ENCODE measurements at places on chromosomes 3 and 15.

- DNase-seq: peak; percentile 90
These were observed at the start of gene CCDC174 for GRCh38 chr3:14651440-14652251. Gene CCDC174 (plus strand): TSS chr3:14651762. CDS start chr3:14651837, 75 bp downstream.

DNA sequence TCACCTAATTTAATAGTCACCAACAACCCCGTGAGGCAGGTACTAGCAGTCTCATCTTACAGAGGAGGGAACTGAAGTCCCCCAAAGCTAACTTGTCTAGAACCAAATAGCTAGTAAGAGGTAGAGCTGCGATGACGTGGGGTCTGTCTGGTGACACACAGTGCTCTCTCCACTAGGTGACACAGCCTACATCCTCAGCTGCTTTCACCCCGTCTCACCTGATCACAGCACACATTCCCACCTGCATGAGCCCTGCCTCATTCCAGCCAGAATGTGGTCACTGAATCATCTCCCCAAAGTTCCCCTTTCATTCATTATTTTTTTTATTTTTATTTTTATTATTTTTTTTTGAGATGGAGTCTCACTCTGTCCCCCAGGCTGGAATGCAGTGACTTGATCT, 21.3 kb upstream of the MAGEF1 start:
- no peak for DNase-seq

GRCh38 chr3:43515970-43516635, 105.7 kb downstream of the ANO10 start:
- no peak for DNase-seq

DNA sequence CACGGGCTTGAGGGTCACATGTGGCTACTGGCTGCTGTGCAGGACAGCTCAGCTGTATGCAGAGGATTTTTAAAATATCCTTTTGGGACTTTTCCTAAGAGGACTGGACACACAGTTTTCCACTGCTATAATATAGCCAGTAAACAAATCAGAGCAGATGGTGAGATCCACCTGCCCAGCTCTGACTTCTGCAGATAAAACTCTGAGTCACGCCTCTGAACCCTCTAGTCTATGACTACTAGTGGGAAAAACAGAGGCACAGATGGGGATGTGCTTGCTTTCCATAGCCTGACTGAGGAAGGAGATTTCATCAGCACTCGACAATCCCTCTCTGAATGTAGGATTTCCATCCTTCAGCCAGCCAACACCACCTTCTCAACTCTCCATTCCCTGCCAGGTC, 45.1 kb downstream of the COLQ start:
- no peak for DNase-seq

- DNase-seq: no peak
These were observed 1.2 kb downstream of the CFAP91 start for GRCh38 chr3:119703820-119704531.

- no peak for DNase-seq
These were observed 18.5 kb downstream of the TNK2 start for GRCh38 chr3:195889870-195890295.

GRCh38 chr3:186137051-186137685, 28.3 kb upstream of the ETV5 start:
- DNase-seq: no peak

DNA sequence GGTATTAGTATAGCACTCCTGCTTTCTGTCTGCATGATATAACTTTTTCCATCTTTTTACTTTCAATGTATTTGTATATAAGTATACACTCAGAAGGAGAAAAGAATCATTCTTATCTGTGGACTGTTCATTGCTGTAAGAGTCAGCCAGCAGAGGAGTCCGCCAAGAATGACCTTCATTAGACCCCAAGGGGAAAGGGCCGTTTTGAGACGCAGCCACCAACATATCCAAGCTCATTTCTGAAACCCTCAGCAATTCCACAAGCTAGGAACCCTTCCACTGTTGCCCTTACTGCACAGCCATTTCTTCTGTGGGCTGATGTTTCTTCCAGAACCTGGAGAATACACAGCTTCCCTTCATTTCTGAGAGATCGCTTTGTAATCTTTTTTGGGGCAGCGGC, 301.8 kb downstream of the ADAMTS17 start:
- no peak for DNase-seq

- DNase-seq: no peak
These were observed 233.2 kb upstream of the TPM1 start for GRCh38 chr15:62809115-62809967.

DNA sequence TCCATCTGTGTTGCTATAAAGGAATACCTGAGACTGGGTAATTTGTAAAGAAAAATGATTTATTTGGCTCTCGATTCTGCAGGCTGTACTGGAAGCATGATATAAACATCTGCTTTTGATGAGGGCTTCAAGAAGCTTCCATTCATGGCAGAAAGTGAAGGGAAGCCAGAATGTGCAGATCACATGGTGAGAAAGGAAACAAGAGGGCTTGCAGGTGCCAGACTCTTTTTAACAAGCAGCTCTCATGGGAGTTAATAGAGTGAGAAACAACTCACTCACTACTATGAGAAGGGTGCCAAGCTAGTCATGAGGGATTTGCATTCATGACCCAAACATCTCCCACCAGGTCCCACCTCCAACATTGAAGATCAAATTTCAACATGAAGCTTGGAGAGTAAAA, 247.2 kb downstream of the ZIC4 start:
- no peak for DNase-seq

DNA sequence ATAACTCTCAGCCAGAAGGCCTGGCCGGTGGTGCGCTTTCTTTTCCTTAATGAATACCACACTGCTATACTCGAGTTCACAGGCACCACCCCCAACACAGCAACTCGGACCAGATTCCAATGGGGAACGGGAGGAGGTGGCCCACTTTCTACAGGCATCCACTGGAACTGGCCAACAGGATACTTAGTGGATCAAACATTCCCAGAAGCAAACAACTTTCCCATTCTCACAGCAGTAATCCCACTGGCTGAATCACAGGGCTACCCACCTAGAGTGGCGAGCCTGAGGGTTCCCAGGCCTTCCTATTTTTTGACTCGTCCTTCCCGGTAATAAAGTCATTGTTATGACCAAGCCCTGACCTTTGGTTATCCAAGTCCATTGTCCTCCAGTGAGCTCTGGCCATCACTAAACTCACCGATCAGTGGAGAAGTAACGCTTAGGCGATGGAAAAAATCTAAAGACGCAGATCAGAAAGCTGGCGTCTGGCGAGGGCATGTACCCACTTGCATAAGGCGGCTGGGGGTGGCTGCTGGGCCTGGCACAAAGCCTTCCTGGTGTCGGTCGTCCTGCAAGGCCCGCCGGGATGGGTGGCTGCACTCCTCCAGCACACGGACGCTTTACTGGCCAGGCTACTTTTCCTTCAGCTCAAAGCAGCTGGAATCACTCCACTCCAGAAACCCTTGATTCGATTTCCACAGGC, 1.2 kb downstream of the EOGT start:
- no peak for DNase-seq

DNA sequence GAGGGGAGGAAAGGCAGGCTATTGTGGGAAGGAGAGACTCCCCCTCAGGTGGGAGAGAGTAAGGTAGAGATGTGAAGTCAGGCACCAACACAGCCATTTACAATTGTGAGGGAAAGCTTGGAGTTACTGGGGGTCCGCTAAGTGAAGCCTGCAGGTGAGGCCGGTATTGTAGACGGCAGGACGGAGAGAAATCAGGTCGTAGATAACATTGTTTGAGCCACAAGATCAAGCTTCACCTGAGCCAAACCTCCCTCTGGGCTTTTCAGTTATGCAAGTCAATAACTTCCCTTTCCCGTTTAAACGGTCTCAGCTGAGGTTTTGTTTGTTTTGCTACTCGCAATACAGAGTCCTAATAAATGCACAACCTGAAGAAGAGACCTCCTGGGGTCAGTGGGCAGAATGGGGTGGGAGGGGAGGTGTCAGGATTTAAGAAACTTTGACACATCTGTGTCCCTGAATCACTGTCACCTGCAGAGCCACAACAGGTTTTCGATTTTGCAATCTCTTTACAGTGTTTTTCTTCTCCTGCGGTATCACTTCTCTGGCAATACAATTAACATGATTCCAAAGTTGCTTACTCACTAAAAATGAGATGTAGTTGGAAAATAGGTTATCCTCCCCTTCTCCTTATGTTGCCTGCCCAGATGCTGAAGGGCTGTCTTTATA, 72.0 kb upstream of the GLCE start:
- no peak for DNase-seq

DNA sequence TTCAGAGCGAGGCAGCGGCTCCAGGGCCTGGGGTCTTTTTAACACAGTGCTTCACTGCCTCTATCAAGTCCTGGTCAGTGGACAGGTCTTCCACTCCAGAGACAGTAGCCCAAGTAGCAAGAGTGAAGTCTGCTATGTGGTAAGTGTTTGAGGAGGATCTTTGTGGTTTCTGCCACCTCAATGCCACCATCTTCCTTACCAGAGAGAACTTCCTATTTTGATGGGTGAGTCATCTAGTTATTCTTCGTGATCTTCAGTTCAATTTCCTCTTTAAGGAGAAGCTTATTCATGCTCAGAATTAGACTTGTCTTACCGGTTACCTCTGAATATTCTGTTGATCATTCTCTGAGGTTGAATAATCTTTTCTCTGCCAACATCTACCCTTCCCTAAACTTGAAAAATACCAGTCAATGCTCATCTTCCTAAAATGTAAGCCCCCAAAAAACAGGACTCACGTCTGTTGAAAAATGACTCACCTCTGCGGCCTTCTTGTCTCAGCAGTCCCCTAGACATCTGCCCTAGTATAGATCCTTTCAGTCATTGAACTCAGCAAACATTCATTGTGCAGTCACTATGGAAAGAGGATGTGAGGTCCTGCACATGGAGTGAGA, 32.2 kb upstream of the BCL6 start:
- peak; percentile 61 for DNase-seq

DNA sequence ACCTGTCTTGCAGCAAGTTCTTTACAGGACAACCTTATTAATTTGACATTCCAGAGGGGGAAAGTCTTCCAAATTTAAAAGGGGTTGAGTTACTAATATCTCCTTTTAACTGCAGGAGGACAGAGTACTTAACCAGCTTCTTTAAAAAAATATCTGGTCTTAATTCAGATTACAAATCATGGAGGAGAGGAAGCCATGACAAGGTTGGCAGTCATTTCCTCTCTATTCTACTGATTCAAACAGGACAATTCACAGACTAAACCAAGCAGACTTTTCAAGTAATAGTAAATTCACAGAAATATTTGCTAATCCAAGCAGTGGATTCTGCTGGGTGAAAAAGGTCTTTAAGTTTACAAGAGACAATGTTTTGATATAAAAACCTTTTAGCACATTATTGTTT, 185.3 kb downstream of the CFAP20DC start:
- no peak for DNase-seq

GRCh38 chr15:52568601-52569585, at the start of gene ARPP19:
Gene ARPP19 (minus strand): TSS chr15:52569030. CDS start chr15:52568892, 138 bp downstream.
- peak; percentile 94 for DNase-seq

DNA sequence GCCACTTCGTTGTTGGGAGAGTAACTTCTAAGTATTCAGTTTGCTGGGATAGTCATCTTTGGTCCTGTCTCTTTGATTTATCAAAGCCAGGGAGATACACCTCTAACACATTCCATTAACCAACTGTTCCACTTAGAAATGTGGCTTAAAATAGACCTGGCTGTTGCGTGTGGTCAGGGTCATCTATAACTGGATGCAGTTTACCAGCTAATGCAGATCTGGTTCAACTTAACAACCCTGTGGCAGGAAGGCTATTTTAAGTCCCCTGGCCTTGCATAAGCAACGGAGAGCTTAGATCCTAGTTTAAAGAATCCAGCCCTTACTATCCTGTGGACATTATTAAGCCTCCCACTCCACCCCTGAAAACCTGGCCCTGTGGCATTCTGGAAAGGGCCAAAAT, 28.1 kb upstream of the CAPN3 start:
- DNase-seq: no peak

- no peak for DNase-seq
These were observed 111.1 kb upstream of the HACD2 start for GRCh38 chr3:123695731-123696640.

GRCh38 chr3:4581920-4582611, 88.9 kb downstream of the ITPR1 start:
- DNase-seq: no peak

DNA sequence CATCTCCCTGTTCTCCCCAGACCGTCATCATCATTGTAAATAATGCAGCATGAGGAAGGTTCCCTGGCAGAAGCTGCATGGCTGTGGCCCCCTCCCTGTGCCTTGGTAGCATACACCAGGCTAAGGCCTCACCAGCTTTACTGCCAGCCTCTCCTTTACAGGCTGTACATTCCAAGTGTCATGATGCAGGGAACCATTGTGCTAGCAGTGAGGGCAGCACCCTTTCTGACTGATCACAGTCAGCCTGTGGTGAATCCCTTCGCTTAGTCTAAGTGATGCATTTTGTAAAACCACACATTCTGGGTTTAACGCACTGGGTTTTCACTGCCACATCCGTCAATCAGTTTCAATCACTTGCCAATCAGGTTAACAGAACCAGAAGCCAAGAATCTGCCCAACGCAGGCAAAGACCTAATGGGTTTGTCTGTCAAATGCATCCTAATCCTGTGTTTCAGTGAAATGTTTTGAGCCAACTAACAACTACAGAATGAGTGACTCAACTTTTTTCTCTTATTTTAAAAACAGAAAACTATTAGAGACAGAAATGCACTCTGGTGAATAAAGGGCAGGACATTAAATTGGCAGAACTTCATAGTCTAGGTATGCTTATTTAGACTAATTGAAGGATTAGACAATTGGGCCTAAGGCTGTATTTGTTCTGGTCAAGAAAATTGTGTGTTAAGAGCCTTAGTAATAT, 225.9 kb upstream of the DPH6 start:
- no peak for DNase-seq

GRCh38 chr15:83327041-83327440, 42.6 kb upstream of the BNC1 start:
- DNase-seq: no peak

DNA sequence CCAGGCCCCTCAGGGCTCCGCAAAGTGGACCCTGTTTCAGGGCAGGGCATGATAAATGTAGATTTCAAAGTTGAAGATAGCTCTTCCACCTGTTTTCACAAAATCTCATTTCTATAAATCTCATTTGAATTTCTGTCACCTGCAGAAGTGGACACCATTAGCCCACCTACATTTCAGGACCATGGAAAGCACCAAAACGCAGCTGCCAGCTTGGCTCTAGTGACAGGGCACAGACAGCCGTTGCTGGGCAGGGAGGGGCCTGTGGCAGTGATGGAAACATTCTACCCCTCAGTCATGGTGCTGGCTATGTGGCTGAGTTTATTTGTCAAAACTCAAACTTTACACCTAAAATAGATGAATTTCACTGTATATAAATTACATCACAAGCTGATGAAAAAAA, 40.4 kb downstream of the PRR23E start:
- DNase-seq: no peak

GRCh38 chr15:83498801-83499200, 51.7 kb downstream of the SH3GL3 start:
- no peak for DNase-seq

DNA sequence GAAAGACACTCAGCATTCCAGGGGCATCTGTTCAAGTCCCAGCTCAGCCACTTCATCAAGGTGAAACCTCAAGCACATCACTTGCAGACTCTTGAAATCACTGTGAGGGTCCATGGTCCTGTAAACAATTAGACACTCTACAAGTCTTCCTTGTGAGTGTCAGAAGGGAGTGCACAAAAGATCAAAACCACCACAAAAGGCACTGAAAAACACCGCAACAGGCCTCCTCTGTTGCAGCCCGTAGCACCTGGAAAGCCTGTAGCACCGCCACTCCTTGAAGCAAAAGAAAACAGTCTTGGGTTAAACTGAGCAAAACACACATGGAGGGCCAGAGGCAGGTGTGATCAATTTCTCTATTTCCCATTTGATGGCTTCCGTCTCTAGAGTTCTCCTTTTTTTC, 63.8 kb upstream of the SNRK start:
- DNase-seq: no peak

Measured in GM06990 (cell line).